ENCODE measurements at places on chromosomes 7 and 10.

DNA sequence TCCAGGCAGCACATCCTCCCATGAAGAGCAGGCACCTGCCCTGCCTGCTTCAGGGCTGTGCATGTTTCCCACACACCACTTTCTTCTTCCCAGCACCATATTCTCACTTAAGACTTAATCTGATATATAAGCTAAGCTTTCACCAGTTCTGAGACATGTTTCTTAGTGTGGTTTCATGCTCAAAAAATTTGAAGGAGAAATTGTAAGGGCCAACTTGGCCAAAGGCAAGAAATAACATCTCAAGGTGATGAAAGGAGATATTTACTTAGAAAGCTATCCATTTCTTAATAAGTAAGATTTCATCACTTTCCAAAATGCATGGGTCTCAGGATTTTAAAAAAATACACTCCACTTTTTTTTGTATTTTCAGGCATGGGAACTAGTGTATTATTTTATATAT, 468.1 kb upstream of the AKR1E2 start:
- no peak for DNase-seq

GRCh38 chr10:133307776-133308420, 774 bp downstream of the TUBGCP2 start:
- DNase-seq: peak; percentile 89

GRCh38 chr10:15202639-15203038, 34.1 kb upstream of the NMT2 start:
- no peak for DNase-seq

- DNase-seq: no peak
Measured at GRCh38 chr7:151340794-151341356, 737 bp upstream of the NUB1 start.

DNA sequence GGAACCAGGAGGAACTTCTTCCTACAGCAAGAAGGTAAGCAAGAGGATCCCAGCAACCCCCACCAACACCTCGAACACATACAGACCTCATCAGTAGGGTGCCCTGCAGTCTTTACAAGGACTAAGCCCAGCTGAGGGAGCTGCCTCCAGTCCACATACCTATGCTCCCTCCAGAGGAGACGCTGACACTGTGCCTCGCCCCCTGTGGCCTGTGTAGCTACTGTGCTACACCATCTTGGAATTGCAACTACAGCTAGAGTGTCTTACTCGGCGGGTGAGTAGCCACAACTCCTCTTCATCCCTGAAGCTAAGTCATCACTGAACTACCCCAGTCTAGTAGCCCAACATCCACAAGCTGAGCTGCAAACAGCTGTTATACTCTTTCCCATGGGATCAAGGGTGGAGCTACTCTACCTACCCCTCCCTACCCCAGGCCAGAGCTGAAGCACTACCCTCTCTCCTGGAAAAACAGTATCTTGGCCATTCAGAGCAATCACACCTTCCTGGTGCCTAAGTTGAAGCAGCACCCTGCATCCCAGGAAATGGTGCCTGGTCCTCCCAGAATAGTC, 42.2 kb upstream of the CAMK2B start:
- no peak for DNase-seq

GRCh38 chr10:1549591-1550290, 187.6 kb downstream of the ADARB2 start:
- no peak for DNase-seq

DNA sequence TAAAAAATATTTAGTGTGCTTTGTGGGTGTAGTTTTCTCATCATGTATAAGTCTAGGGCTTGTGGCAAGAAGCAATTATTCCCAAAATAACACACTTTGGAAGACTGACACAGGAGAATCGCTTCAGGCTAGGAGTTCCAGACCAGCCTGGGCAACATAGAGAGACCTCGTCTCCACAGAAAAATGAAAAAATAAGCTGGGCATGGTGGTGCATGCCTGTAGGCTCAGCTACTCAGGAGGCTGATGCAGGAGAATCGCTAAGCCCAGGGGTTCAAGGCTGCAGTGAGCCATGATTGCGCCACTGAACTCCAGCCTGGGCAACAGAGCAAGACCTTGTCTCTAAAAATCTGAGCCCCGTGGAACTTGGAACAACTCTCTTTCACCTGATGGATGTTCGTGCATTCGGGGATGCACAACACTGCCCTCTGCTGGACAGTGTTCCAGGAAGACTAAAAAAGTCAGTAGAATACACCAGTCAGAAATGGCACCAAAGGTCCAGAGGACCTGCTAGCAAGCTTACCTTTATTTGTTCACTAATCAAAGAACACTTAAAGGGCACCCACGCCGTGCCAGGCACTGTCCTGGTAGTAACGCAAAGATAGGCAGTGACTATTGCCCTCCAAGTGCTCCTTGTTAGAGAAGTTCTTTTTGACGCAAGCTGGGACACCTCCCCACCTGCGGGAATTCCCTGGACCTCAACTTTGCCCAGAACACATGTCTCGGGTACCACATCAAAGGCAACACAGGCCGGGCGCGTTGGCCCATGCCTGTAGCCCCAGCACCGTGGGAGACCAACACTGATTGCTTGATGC, 81.9 kb upstream of the CALN1 start:
- DNase-seq: peak; percentile 35

GRCh38 chr10:46077141-46077554, 31.1 kb upstream of the MSMB start:
- no peak for DNase-seq

- no peak for DNase-seq
Measured at GRCh38 chr10:127904311-127905000, 2.4 kb upstream of the PTPRE start.

GRCh38 chr10:95309958-95310357, 19.2 kb upstream of the PDLIM1 start:
- no peak for DNase-seq

DNA sequence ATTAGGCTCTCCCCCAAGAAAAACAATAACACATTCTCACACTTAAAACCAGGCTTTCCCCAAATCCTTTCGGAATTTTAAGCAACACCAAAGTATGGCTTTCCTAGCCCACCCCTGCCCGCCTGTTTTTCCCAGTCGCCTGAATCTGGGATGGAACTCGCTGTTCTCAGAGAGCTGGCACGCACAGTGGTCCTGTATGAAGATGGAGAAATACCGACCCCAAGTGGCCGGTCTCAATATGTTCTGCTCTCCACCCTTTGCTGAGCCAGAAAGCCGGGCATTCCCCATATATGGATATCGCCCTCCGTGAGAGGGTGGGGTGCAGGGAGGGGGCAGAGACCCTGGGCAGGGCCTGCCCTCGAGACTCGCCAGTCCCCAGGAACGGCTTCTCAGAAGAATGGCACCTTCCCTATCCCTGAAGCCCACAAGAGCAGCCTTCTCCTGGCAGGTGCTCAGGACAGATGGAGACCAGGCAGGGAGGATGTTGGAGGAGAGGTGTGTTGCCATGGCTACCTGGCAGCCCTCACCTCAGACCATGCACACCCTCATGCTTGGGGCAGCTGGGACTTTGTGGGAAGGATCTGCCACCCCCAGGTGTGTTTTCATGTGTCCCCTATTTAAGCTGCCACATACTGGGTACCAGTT, 3.4 kb downstream of the TACR2 start:
- peak; percentile 37 for DNase-seq

DNA sequence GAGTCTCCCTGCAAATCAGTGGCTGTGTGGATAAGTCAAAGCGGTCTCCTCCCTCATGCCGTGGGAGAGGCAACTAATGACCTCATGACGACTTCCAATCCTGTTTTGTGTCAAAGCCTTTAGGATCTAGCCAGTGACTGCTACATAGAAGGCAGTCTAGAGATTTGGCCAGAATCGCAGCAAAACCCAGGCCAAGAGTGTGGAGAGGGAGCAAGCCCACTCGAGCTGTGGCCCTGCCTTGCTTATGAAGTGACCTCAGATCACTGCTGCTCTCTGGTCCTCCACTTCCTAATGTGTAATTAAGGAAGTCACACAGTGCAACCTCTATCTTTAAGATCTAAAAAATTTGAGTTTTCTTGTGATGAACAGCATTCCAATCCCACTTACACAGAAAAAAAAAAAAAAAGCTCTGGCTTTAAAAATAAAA, 296.7 kb upstream of the KLF6 start:
- DNase-seq: no peak

DNA sequence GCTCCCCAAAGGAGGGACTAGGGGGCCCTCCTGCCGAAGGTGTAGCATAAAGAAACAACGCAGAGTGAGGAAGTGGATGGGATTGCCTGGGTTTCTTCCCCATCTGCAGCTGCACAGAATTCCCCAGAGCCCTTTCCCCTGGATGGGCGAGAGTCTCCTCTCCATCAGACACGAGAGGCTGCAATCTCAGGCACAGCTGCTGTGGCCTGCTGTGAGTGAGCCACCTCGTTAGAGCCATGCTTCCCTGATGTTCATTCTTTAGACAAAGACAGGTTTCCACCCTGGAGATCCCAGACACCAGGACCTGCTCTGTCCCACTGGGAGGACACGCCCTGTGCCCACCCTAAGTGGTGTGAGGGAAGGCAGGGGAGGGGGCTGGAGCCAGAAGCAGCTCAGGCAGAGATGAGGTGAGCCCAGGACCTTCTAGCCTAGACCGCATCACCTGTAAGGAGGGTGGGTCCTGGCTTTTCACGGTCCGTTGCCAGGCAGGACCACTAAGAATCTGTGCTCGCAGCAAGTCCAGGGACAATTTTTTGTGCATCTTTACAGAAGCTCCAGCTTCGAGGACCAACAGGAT, 268.6 kb upstream of the TCERG1L start:
- no peak for DNase-seq

GRCh38 chr7:93029056-93029455, 88.7 kb downstream of the SAMD9 start:
- no peak for DNase-seq

DNA sequence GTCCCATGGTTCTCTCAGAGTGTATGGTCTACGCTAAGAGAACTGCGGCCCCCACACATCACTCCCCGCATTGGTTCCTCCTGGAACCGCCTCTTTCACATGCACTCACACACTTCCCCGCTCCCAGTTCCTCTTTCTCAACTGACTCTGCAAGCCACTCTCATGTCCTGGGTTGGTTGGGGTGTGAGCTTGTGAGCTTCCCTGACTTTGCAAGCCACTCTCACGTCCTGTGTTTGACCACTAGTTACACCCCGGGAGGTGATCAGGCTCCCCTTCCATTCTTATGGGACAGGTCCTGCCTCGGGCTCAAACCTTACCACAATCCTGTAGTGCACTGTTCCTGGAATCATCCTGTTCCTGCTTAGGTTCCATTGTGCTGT, 105.0 kb downstream of the TRIM24 start:
- no peak for DNase-seq

DNA sequence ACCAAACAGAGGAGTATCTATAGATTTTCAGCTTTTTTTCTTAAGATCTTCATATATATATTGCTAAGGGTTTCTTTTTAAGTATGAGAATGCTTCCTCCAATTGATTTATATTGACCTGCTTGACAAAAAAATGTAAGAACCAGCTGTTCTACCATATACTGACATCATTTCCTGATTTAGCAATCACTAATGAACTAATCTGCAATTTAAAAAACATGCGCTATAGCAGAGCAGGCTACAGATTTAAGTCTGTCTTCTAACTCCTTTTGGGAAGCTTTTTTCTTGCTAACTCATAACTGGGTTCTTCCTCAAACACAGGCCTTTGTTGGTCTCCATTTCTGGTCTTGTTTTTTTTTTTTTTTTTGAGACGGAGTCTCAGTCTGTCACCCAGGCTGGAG, 33.2 kb downstream of the ABCC2 start:
- no peak for DNase-seq

GRCh38 chr10:122861711-122862161, 16.1 kb upstream of the CUZD1 start:
- no peak for DNase-seq

- DNase-seq: no peak
Measured at GRCh38 chr7:24869572-24869971, 110.4 kb downstream of the OSBPL3 start.

Data from activated CD8-positive, alpha-beta memory T cell treated with anti-CD3 and anti-CD28 coated beads, Interleukin-2, amount 50 U/mL, for 4 hours (primary cell).